SK-N-SH treated with all-trans-retinoic acid at 6 μM for 48 hours (cell line): ENCODE measurements at places on chromosomes 3 and 15.
A peak's percentile ranks its signal among the peaks of the same experiment; 100 is the strongest.

DNA sequence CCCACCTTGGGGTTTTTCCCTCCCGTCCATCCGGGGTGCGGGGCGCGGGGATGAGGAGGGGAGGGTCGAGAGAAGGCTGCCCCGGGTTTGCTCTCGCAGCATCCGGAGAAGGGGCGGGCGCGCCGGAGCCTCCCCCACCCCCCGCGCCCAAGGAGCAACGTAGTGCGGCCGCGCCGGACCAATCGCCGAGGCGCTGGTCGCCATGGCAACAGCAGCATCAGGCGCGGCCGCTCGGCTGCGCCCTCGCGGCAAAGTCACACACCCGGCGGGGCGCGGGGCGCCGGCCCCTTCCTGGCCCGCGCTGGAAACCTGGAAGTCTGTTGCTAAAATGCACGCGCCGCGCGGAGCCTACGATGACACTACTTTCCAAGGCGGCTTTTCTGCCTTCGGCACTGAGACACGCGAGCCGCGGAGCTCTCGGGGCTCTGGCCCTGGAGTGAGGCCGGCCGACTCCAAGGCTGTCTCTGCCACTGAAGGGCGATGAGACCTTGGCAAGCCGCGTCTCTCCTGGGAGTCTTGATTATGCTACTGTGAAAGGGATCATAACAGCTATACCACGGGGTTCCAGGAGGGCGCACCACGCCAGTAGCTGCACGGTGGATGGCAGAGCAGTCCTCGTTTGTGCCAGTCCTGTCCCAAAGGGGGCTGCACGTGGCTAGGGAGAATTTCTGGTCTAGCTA is at the start of gene IQSEC1:
Gene IQSEC1, minus strand, starts transcription at position 104 of the 680 bp plus-strand sequence. CDS start 415 bp downstream, outside the sequence.
- ATAC-seq: peak; percentile 52

- ATAC-seq: no peak
Observed at GRCh38 chr3:100402891-100403290, 1.6 kb downstream of the LNP1 start.

- ATAC-seq: no peak
Observed at GRCh38 chr15:82680200-82681102, 29.2 kb downstream of the AP3B2 start.

DNA sequence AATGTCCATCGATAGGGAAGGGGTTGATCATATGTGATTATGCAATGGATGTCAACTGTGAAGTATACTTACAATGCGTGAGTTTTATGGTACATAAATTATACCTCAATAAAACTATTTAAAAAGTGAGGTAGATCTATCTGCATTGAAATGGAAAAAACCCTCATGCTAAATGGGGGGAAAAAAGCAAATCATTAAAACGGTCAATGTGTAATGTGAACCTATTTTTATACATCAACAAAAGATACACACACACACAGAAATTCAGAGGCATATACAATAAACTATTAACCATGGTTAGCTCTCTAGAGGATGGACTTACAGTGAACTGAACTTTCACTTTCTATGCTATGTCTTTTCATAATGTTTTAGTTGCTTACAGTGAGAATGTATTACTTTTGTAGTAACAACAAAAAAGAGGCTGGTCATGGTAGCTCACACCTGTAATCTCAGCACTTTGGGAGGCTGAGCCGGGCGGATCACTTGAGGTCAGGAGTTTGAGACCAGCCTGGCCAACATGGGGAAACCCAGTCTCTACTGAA is 23.1 kb downstream of the STIMATE start:
- no peak for ATAC-seq

DNA sequence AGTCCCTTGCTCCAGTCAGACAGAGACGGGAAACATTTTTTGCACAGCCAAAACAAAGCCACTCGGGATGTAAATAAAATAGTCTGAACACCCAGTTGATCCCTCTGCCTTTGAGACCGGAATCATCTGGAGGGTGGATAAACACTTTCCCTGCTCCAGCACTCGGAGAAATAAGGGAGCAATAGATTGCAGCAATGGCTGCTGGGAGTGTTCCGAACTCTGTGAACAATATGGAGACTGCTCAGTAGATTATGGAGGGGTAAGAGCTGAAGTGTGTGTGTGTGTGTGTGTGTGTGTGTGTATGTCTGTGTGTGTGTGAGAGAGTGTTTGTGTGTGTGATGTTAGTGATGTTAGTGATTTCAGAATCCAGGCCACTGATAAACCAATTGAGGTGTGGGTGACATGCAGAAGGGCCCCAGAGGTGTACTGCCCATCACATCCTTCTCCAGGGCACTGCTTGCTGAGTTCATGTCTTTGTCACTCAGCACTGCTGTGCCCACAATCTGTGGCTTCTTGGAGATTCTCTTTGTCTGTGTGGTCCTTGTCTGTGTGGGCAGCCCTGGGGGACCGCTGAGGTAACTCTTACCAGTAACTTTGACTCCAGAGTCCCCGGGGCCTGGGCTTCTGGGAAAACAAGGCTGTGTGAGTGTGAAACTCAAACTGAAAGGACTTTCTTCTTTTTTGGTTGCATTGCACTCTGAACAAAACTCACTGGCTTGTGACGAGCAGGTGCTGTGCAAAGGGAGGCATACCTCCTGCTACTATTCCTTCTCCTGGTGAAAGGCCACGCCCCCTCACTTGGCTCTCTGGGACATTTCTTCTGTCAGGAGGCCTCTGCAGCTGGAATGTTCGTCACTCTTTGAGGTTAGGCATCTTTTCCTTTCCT is 23.0 kb downstream of the CRYGS start:
- ATAC-seq: no peak

GRCh38 chr15:83871808-83872559 is 218.1 kb downstream of the ADAMTSL3 start:
- ATAC-seq: peak; percentile 55; the same call in 2 of the 3 replicates

- peak; percentile 34; the same call in 2 of the 3 replicates for ATAC-seq
Observed at GRCh38 chr3:45795882-45796765, at the start of gene SLC6A20. Gene SLC6A20, minus strand, starts transcription at chr3:45796536. Its CDS starts 117 bp downstream, at chr3:45796419.
